ENCODE measurements at places on chromosomes 1 and 21.

GRCh38 chr1:183604038-183604808, 14.0 kb upstream of the NCF2 start:
- no peak for DNase-seq

- no peak for DNase-seq
Observed at GRCh38 chr1:23867542-23867894, 572 bp downstream of the FUCA1 start.

- no peak for DNase-seq
Observed at GRCh38 chr1:236090741-236091147, 25.9 kb upstream of the NID1 start.

GRCh38 chr1:5002676-5003075, 348.3 kb downstream of the AJAP1 start:
- DNase-seq, result no peak

DNA sequence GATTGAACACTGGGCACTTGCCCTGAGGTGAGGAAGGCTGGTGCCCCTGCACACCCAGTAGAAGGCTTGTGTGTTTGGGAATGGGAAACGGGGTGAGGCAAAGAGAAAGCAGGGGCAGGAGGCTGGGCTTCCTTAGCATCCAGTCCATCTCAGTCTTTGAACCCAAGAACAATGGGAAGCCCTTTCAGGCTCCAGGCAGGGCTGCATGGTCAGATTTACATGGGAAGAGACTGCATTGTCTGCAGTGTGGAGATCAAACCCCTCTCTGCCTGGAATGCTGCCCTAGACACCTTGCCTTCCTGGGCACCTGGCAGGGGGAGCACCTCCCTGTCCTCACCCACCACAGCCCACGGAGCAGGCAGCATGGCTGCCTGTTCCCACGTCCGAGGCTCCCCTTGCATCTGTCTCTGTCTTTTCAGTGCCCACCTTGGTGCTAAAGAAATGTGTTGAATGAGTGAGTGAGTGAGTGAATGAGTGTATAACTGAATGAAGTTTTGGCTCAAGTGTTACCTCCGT, 268.5 kb downstream of the GRIK3 start:
- DNase-seq, result no peak

DNA sequence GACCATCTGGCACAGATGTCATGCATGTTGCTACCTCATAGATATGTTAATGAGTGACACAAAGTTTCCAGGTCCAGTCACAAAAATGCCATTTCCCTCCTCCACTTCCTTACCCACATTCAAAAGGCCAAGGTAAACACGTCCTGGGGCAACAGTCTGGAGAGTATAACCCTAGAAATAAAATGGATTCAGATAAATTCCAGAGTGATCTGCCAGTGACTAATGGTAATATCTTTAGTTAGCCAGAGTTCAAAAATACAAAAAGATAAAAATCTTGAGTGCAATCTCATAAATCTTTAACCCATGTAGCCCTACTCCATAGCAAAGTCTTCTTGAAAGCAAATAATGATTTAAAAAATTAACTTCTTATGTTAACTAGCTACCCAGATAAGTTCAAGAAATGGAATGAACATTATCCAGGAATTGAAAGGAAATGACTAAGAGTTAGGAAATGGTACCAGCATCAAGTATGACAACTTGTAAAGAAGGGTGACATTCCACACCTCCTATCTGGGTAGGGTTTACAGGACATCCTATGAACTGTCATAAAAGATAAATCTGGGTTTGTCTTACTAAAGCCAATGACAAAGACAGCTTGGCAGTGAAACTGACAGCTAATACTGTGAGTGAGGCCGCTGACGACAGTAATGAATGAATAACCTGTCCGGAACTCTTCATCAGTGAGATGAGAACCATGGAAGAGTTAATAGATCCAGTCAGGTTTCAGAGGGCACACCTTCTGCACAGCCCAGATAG, 18.1 kb downstream of the RGS2 start:
- no peak for DNase-seq

GRCh38 chr1:118266436-118266835, 81.4 kb upstream of the SPAG17 start:
- DNase-seq, result no peak

DNA sequence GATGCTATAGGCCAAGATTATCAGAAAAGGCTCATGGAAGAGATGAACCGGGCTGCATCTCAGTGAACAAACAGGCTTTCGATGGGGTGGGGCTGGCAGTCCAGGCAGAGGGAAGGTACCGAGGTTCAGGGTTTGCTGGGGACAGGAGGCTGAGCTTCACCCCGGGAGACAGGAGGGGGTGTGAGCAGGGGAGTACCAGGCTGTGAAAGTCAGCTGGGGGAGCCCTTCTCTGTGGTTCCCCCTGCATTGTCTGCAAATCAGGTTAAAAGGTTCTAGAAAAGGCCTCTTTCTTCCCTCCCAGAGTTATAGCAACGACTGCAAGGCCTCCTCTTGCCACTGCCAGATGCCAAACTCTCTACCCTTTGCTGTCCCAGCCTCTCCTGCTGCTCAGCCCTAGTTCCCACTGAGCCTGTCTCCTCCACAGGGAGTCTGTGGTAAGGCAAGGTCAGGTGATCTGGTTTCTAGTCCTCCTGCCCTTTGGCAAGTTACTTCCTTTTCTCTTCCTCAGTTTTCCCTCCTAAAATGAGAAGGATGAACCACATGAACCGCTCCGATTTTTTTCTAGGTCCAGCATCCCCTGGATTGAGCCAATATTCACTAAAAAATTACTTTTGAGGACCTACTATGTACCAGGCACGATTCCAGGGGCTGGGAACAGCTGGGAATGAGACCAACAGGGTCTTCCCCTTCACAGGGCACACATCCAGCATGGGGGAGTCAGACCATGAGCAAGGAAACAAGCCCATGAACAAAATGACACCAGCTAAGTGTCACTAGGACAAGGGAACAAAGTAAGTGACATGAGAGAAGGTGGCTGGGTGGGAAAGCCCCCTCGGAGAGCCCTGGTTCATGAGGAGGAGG, 7.2 kb downstream of the LAD1 start:
- DNase-seq, result no peak

- DNase-seq, result no peak
Observed at GRCh38 chr1:69898403-69898947, 306.9 kb downstream of the LRRC40 start.

DNA sequence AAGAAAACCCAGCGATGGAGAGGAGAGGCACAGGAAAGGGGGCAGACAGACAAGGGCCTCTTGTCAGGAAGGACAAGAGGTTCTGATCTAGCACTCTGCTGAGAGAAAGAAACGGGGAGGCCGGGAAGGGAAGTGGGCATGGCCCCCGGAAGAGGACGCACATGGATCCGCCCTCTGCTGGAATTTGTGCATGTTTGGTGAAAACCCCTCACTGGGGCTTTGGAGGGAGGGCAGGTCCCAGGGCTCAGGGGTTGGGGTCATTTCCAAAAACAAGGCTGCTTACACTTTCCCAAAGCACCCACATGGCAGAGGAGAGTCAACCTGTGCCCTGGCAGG, 32.4 kb upstream of the ECE1 start:
- no peak for DNase-seq

DNA sequence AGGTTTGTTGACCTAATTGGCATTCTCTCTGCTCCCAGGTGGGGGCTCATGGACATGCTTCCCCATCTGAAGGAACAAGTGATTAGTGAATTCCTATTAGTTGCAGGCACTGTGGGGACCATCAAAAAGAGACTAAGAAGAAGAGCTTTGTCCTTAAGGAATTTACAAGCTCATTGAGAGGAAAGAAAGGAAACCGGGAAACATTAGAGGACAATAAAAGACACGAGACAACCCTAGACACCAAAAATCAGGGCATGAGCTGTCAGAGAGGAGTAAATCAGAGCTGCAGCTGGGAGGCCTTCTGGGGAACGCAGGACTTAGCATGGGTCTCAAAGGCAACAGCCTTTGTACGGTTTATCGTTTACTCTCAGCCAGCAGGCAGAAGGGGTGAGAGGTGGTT, 45.1 kb downstream of the BACE2 start:
- DNase-seq, result no peak

DNA sequence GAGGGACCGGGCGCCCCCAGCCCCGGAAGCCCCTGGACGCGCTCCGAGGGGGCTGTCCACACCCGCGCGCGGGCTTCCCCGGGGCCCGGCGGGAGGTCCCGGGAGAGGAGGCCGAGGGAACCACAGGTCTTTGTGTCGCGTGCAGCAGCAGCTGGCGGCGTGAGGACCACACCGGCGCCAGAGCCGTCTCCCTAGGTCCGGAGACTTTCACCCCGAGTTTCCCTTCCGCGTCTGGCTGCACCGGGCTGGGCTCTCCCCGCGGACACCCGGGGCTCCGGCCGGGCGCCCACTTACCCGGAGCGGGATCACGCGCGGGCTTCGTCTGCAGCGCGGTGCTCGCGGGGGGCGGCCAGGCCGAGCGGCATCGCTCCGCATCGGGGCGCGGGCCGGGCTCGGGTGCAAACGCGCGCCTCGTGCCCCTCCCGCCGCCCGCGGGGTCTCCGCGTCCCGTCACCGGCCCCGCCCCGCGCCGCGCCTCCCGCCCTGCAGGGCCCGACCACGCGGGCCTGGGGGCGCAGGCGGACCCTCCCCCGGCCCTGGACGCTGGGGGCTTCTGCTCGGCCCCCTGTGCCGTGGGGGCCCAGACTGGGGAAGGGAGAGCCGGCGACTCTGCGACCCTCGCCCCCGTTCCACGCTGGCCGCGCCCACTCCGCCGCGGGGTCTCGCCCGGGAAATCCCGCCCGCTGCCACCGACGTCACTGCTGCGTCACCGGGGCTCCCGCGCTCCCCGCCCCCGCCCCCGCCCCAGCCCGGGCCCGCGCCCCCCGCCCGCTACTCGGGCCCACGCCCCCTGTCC, at the start of gene GNG4:
GNG4 (minus strand) TSS at position 417 of the 796 bp plus-strand sequence. CDS start 65,946 bp downstream, outside the sequence.
- no peak for DNase-seq

DNA sequence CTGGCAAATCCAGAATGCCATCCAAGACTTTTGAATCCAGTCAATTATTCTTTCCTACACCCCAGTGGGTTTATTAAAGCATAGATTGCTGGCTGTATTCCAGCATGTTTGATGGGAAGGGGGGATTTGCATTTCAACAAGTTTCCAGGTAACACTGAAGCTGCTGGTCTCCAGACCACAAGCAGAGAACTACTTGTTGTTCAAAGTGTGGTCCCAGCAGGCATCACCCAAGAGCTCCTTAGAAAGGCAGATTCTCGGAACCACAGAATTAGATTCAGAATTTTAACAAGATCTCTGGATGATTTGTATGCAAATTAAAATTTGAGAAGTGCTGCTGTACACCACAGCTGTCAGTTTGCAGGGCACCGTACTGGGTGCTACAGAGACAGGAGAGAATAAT, 216.3 kb upstream of the FAM78B start:
- DNase-seq, result no peak

DNA sequence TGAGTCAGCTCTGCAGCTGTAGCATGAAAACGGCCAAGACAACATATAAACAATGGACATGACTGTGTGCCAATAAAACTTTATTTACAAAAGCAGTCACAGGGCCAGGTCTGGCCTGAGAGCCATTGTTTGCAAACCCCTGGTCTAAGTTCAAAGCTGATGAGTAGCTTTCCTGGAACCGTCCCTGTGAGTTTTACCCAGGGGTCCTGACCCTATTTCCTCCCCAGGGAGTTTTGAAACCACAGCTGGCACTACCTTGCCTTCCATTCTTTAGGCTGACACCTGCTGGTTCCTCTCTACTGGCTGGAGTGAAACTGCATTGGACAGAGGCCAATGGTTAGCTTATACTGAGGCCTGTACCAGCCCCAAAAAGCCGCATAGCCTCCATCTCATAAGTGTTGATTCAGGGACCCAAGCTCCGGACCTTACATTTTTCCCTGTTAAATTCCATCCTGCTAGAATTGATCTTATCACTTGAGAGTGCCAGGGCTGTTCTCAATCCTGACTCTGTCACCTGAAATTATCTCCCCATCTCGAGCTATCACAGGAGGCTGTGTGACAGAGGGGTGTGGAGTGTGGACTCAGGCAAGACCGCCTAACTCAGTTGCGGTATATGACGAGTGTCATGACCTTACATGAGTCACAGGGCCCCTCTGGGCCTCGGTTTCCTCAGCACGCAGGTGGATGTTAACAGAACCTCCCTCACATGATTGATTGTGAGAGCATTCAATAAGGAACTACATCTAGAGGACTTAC, 343.6 kb downstream of the NPHP4 start:
- peak; percentile 45 for DNase-seq

Measured in SHP77 treated with DMSO at 0.1 percent for 48 hours (cell line).